ENCODE measurements at places on chromosomes 1 and 21.
A peak's percentile ranks its signal among the peaks of the same experiment; 100 is the strongest.

DNA sequence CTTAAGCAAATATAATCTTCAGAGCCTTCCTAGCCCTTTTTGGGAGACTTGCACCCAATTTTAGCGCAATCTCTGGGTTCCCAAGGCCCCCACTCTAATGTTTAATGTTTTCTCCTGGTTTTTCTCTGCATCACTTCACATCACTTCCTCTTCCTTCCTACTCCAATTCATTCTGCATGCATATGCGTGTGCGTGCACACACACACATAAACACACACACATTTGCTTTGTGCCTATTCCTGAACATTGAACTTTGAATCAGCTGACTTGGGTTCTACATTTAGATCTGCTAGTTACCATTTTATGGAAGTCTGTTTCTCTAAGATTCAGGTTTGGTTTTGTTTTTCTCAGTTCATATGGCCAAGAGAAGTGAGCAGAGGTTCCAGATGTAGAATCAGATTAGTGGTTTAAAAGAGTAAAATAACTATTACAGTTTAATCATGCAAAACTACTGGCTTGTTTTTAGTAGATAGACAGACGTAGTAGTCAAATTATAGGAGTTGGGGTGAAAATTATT is 7.4 kb upstream of the EDEM3 start:
- no peak for DNase-seq

GRCh38 chr1:17045634-17046333 is 8.0 kb downstream of the SDHB start:
- peak; percentile 34 for DNase-seq

- no peak for DNase-seq
Measured at GRCh38 chr1:197908716-197909220, 6.3 kb downstream of the C1orf53 start.

DNA sequence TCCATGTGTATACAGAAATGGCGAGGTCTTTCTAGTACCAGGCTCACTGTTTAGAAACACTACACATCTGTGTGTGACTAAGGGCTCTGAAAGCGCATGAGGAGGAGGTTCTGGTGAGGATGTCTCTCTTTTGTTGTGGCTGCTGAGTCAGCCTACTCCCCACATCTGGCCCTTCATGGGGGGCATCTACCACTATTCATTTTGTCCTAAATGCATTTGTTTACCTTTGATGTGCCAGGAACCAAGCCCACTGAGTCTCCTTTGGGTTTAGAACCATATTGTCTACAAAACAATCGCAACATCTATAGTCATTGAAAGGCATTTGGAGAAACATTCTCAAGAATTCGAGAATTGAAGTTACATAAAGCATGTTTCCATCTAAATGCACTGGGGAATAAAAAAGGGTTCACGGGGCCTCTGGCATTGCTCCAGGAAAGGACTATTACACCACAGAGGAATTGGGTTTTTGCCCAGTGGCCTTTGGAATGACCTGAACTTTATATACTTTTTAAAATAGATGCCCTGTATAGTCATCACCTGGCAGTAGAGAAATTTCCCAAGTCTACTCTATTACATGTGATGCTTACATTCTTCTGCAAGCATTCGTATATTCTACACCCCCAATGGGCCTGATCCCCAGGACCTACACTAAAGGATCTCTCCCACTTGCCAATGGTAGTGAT is 35.1 kb upstream of the ADORA3 start:
- no peak for DNase-seq

DNA sequence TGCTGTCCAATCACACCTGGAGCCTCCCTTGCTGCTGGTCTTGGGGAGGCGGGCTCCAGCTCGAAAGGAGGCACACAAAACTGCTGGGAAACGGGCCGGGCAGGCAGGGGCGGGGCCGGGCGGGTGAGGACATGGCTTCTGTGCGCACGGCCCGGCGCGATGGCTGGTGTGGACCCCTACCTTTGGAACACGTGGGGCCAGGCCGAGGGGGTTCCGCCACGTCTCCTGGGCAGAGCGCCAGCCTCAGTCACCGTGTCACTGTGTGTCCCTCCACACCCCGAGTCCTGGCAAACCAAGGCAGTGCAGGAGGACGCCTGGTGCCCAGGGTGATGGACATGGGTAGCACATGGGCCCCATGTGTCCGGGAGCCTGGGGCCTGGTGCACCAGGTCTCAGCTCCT is 42.0 kb upstream of the ADARB1 start:
- no peak for DNase-seq

DNA sequence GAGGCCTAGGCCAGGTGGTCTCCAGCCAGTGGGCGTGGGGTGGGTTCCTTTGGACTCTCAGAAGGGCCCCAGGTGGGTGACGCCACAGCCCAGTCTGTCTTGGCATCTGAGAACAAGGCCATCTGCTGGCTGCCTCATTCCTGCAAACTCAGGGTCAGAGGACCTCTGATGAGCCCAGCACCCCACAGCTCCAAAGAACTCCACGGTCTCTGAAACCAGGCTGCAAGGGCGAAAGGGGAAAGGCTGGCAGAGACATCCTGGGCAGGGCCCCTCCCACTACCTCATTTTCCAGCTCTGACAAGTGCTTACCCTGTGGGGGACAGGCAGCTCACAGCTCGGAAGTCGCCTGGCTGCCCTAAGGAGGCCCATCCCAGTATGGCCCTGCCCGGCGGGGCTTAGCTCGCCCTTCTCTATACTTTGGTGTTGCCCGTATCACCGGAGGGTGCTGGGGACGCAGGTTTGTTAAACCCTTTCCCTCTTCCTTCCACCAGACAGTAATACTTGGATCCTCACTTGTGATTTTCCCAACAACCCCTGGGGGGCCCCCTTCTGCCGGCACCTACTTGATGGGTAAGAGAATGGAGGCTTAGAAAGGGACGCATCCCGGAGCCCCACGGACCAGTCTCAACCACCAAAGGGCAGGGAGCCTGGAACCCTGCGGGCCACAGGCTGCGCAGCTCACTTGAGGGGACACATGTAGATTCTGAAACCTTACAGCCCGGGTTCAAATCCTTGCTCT is 10.9 kb upstream of the EDN2 start:
- DNase-seq = no peak

DNA sequence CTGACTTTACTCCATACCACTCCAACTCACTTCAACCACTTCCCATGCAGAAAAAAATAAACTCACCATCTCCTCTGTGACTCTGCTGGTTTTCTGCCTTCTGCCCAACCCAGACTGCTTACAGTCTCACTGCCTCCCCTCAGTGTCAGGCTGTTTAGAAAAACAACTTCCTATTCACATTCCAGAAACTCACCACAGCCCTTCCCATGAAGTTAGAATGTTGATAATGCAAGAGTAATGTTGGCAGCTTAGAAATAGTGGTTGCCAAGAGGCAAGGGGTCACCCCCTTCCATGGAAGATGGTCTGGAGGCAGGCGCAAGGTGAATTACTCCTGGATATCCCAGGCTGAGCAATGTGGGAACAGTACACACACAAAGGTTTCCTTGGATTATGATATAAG is at the start of gene SELP:
SELP (minus strand) TSS at position 119 of the 400 bp plus-strand sequence; CDS start at position 69, 50 bp downstream.
- no peak for DNase-seq

GRCh38 chr1:114097109-114097508 is 56.6 kb downstream of the SYT6 start:
- no peak for DNase-seq

GRCh38 chr1:40281853-40282252 is 23.8 kb downstream of the ZMPSTE24 start:
- no peak for DNase-seq

- no peak for DNase-seq
Measured at GRCh38 chr1:110091791-110092190, 20.5 kb upstream of the UBL4B start.

DNA sequence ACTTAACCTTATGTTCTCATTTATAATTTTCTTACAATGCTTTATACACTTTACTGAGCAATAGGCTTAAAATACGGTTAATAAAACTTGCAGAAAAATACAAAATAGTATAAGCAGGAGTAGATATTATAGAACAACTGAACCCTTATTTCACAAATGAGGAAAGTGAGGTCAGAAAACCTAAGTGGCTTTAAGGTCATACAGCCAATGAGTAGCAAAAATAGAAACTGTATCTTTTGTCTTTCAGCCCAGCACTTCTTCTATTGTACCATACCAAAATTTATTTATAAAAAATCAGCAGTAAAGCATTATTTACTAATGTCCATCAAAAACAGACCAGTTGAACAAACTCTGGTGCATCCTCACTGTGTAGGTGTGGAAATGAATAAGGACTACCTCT is 11.6 kb downstream of the FBXO42 start:
- no peak for DNase-seq

- DNase-seq = peak; percentile 12
Measured at GRCh38 chr1:173255214-173255813, 48.2 kb upstream of the TNFSF4 start.

DNA sequence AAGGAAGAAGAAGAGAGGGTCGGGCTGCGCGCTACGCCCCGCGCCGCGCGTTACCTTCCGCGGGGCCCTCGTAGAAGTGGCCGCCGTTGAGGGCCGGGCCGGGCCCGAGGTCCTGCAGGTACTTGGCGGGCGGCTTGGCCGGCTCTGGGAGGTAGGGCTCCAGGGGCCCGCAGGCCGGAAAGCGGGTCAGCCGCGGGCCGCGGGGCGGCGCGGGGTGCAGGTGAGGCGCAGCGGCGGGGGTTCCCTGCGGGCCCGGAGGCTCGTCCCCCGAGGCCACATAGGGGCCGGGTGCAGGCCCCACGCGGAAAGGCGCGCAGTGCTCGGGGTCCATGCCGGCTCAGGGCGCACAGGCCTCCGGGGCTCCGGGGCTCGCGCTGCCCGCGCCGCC is 196 bp downstream of the ALX3 start:
- DNase-seq = no peak

DNA sequence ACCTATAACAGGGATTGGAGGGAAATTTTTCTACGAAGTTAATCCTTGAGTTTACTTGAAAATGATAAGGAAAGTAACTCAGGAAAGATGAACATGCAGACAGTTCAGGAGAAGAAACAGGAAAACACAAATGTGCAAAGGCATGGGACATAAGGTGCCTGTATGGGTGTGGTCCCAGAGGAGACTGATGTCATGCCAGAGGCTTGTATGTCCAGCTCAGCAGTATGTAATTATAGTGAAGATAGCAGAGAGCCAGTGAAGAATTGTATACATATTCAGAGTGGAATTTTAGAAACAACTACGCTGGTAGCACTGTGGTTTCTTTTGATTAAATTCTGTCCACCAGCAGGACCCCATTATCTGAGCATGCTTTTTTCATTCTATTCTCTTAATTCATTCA is 179.5 kb downstream of the LRRC7 start:
- DNase-seq = no peak

GRCh38 chr1:22045604-22046228 is 6.8 kb upstream of the CDC42 start:
- no peak for DNase-seq

Measured in CD4-positive, alpha-beta T cell treated with Interleukin-15 for 4 hours (primary cell).